ENCODE measurements at places on chromosomes 7 and 10.
A peak's percentile ranks its signal among the peaks of the same experiment; 100 is the strongest.

DNA sequence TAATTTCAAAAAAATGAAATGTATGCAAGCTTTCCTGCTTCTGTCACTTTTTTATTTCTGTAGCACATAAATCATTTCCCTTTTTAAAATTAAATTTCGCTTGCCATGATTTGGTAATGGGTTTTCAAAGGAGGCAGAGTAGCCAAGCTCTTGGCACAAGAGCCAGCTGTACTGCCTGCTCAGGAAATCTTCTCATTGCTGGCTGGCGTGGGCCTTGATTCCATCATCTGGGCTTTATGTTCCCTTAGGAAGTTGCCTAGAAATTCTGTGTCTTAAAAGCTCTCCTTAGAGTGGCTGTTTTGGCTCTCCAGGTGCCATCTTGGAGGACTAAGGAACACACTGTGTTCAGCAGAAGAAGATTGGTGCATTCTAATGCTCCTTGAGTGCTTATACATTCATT lies 107.4 kb downstream of the ARID5B start:
- no peak for DNase-seq

GRCh38 chr10:97762816-97763215 lies 9.0 kb downstream of the SFRP5 start:
- DNase-seq, result no peak

DNA sequence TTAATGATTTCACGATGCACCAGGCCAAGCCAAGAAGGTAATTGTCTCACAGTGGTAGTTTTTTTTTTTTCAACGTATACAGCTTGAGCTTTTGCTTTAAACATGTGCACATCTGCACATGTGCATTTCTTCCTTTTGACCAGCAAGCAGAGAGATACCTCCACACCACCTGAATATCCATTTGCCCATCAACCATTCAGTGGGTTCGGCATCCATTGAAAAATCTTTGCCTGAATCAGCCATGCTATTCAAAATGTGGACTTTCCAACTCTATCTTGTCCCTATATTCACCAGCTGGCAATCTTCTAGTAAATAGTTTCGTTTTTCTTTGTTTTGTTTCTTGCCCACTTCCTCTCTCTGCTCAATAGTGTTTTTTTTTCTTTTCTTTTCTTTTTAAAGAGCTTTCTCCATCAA lies 7.7 kb upstream of the TRA2A start:
- peak; percentile 52 for DNase-seq

GRCh38 chr7:7969306-7970236 lies 975 bp downstream of the GLCCI1 start:
- DNase-seq, result peak; percentile 53

- DNase-seq, result peak; percentile 13
Observed at GRCh38 chr7:77800158-77800557, 1.6 kb downstream of the PHTF2 start.

GRCh38 chr10:48377751-48378530 lies 71.5 kb downstream of the MAPK8 start:
- DNase-seq, result no peak

DNA sequence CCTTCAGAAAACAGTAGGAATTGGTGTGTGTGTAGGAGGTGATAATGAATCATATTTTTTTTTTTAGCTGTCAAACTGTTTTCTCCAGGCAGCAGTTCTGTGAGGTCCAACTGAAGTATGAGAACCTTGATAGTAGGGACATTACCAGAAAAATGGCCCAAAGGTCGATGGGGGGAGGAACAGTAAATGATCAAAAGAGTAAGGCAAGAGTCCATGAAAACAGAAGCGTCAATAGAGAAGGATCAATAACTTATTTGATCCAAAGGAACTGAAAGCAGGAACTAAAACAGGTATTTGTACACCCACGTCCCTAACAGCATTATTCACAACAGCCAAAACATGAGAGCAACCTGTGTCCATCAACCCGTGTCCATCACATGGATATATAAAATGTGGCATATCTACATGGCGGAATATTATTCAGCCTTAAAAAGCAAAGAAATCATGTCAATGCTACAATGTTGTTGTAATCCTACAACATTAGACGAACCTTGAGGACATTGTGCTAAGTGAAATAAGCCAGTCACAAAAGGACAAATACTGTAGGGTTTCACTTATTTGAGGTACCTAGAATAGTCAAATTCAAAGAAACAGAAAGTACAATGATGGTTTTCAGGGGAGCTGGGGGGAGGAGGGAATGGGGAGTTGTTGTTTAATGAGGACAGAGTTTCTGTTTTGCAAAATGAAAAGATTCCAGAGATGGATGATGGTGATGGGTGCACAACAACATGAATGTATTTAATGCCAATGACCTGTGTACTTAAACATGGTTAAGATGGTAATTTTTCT lies 214.0 kb upstream of the KLF14 start:
- DNase-seq, result peak; percentile 74

DNA sequence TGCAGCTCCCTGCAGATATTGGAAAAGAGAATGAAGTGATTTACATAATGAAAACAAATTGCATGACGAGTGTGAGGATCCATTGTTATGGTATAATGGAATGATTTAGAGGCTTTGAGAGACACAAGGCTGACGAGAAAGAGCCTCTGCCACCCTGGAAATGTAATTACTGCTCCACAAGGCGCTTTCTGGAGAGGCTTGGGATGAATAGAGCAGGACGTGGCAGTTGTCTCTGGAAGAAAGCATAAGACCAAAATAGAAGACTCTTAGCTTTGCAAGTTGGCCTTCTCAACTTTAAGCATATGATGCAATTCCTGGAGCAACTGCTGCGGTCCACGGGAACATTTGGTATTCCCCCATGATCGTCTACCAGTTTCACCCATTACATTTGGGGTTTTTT lies 181.9 kb upstream of the TCF7L2 start:
- no peak for DNase-seq

DNA sequence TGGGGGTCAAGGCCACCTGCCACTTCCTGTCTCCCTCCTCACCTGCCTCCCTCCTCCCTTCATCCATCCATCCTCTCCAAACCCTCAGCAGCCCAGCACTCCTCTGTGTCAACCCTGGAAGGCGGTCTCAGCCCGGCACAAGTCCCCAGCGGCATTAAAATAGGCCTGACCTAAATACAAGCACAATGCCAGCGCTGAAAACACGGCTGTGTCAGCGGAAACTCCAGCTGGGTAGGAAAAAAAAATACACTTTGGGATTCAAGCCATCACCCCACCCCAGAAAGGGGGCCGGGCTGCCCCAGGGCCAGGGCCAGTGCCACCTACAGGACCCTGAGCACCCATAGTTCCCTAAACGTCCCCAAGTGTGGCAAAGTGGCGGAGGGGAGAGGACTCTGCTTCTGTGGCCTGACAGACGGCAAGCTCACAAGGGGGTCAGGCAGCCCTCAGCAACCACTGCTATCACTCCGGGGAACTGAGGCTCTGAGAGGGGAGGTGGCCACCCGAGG lies 22.7 kb upstream of the GTF2IRD1 start:
- DNase-seq, result no peak

GRCh38 chr7:111729483-111729882 lies 167.2 kb upstream of the IMMP2L start:
- no peak for DNase-seq

DNA sequence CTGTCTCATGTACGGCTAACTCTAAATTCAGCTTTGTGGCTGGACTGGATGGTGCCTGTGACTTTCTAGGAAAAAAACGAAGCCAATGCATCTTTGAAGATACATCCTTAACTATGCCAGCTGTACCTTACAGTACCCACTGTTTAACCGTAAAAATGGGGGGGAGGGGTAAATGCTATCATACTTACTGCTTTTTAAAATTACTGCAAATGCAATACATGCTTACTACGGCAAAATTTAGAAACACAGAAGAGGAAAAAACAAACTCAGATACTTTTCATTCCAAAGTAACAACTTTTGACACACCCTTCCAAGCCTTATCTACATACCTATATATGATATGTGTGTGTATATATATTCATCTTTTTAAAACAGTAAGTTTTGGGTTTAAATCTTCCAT lies 20.4 kb upstream of the GLCCI1 start:
- no peak for DNase-seq

- no peak for DNase-seq
Observed at GRCh38 chr7:128006550-128007302, 24.5 kb downstream of the LRRC4 start.

DNA sequence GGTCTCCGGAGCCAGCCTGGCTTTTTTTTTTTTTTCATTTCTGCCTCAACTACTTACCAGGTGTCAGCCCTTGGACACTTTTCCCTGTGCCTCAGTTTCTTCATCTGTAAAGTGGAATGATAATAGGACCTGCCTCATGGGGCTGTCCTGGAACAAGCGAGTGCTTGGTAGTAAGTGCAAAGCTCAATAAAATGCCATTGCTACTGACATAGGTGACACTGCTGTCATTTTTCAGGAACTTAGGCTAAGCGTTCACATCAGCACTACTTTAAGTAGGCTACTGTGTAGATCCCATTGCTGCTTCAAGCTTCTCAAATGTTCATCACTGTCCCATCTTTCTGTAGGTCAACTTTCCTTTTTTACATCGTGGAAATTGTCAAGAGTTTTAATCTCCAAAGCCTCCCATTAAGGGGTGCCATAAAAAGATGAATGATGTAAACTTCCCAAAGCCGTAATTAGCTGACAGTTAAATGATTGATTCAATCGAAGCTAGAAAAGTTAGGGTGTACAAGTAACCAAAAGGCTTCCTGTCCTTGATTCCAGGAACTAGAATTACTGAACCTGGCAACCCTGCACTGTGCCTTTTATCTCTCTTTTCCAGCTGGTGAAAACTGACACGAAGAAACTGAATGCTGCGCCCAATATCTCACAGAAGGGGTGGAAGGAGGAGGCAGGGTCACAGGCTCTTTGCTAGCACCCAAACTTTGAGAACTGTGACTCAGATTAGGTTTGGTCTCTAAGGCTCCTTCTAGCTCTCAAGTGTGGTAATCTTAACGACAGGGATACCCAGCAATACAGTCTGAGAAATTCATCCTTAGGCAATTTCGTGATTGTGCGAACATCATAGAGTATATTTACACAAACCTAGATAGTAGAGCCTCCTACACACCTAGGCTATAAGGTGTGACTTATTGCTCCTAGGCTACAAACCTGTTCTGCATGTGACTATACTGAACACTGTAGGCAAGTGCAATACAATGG lies 861 bp upstream of the USP6NL start:
- no peak for DNase-seq

DNA sequence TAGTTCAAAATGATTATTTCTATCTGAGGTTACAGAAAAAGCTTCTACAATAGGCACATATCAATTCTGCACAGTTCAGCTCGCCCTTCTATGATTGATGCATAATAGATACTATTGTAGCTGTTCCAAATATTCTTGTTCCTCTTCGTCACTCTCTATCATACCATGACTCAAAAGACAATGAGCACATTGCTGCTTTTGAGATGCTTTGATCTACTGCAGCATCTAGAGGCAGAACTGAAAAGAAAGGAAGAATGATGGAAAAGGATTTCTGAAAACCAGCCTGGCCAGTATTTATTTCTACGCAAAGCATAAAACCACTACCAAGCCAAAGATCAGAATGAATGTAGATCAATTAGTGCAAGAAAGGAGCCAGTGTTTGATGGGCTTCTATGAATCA lies 59.3 kb upstream of the PLXDC2 start:
- DNase-seq, result no peak

DNA sequence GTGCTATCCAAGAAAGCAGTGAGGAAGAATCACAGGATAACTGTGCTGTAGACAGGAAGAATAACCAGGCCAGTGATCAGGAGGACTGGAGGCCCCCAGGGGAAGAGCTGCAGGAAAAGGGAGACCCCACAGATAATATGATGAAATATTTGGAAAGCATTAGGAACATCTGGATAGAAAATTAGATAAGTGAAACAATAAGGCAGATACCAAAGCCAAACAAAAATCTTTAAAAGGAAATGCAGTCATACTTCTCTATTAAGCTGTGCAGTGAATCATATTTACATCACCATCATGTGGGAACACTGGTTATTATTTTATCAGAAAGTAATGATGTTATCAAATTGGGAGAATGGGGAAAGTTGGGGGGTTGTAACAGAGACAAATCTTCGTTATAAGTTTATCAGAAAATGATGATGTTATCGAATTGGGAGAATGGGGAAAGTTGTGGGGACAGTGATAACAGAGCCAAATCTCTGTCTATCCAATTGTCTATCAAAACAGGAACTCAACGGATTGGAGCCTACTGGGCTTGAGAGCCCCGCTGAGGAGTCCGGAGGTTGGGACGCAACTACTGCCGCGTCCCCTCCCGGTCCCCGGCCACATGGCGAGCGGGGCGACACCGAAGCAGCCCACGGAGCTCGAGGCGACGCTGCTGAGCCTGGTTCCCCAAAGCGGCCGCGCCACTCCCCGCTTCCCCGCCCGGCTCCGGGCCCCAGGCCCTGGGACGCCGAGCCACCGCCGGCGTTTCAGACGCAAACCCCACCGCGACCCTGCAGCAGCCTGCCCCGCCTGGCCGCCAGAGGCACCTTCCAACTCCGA lies 14.0 kb upstream of the RALA start:
- no peak for DNase-seq

- no peak for DNase-seq
Observed at GRCh38 chr10:92091965-92092364, 168.4 kb downstream of the BTAF1 start.

- no peak for DNase-seq
Observed at GRCh38 chr10:28125701-28126100, 126.8 kb upstream of the ODAD2 start.

- no peak for DNase-seq
Observed at GRCh38 chr10:123863721-123864482, 27.7 kb downstream of the CPXM2 start.

DNA sequence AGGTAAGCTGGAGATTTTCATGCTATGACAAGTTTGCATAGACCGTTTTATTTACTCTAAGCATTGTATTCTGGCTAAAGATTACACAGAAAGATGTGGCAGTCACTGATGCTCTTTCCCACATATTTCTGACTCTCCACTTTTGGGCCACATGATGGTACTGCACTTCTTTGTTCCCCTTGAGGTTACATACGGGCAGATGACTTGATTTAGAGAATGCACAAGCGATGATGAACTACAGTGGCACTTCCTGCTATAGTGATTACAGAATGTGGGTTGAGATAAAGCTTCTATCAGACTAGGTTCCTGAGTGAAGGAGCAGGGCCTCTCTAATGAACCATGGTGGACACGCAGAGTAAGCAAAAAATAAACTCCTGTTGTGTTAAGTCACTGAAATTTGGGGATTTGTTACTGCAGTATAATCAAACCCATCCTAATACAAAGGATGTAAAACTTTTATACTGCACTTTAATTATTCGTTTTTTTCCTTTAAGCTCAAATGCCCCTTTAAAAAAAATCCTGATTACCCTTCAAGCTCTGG lies 177.9 kb downstream of the TAX1BP1 start:
- no peak for DNase-seq

DNA sequence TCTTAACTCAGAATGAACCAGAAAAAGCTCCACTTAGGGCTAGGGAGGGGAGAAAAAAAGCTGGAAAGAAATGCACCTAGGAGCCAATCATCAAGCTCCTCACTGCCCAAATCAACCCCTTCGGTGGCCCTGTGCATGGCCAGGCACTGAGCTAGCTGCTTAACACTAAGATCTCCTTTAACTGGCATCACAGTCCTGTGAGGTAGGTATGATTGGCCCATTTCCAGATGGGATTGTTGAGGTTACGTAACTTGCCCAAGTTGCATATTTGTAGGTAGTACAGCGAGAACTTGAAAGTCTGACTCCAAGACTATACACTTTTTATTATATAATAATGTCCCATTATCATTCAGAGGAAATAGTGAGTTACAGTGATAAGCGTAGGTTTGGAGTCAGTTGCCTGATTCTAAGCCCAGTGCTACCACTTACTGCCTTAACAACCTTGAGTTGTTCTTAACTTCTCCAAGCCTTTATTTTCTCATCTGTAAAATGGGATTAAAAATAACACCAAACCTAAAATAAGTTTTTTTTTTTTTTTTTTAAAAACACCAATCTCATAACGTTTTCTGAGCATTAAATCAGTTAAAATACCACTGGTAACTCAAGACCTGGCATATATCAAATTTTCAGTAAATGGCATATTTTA lies 37.2 kb upstream of the ACSL5 start:
- DNase-seq, result no peak
